ENCODE measurements at places on chromosomes 16 and 17.

GRCh38 chr17:36545077-36545464 is 352 bp downstream of the GGNBP2 start:
- DNase-seq: no peak

GRCh38 chr17:57478478-57479250 is 222.3 kb downstream of the MSI2 start:
- no peak for DNase-seq

DNA sequence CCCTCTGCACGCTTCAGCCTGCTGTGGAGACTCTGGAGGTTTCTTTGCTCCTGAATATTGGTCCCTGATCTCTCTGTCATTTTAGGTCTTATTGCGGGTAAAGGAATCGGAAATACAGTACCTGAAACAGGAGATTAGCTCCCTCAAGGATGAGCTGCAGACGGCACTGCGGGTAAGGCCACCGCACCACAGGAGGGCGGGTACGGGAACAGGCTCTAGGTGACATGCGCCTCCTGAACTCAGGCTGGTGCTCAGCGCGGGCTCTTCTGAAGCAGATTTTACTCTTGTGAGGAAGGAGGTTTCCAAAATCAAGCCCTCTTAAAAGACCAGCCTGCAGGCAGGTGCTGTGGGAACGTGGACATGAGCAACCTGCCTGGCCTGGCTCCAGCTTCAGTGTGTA is 29.8 kb downstream of the PLD6 start:
- no peak for DNase-seq

- peak; percentile 44 for DNase-seq
Observed at GRCh38 chr16:62225675-62226074, 189.4 kb upstream of the CDH8 start.

- no peak for DNase-seq
Observed at GRCh38 chr17:8924595-8924994, 40.9 kb downstream of the PIK3R5 start.

- peak; percentile 25 for DNase-seq
Observed at GRCh38 chr17:29177541-29177870, 2.7 kb downstream of the MYO18A start.

- peak; percentile 66 for DNase-seq
Observed at GRCh38 chr17:77400445-77400870, 259.7 kb downstream of the SEC14L1 start.
